Mammary epithelial cell (primary cell): ENCODE measurements at places on chromosomes 11 and 22. TPM values are rescaled to one million over a fixed set of nuclear protein-coding genes. Genes with fewer than 3 reads are reported as not detected.

DNA sequence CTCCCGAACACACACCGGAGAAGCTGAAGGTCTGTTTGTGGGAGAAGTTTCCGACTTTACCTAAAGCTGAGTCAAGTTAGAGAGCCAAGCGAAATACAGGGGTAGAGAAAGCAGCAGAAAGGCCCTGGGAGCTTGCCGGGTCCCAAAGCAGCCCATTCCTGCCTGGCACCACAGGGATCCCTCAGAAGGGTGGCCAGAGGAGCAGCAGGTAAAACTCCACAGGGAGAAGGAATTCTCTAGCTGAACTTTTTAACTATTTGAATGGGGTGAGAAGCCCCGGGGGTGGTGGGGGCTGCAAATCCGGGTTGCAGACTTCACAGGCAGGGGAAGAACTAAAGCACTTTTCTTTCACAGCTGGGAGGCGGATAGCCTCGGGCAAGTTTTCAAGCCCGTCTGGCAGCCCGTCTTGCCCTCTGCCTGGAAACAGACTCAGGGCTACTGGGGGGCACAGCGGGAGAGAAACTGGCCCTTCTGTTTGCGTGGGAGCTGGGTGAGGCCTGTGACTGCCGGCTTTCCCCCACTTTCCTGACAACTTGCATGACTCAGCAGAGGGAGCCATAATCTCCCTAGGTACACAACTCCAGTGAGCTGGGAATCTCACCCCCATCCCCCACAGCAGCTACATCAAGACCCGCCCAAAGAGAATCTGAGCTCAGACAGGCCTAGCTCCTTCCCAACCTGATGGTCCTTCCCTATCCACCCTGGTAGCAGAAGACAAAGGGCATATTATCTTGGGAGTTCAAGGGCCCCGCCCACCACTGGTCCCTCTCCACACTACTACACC is 311.0 kb downstream of the SBF2 start:
- peak; percentile 43 for DNase-seq

GRCh38 chr22:44309647-44310046 is 3.1 kb downstream of the SHISAL1 start:
- DNase-seq, result no peak

GRCh38 chr11:34313099-34313517 is 44.7 kb downstream of the ABTB2 start:
- peak; percentile 7 for DNase-seq

DNA sequence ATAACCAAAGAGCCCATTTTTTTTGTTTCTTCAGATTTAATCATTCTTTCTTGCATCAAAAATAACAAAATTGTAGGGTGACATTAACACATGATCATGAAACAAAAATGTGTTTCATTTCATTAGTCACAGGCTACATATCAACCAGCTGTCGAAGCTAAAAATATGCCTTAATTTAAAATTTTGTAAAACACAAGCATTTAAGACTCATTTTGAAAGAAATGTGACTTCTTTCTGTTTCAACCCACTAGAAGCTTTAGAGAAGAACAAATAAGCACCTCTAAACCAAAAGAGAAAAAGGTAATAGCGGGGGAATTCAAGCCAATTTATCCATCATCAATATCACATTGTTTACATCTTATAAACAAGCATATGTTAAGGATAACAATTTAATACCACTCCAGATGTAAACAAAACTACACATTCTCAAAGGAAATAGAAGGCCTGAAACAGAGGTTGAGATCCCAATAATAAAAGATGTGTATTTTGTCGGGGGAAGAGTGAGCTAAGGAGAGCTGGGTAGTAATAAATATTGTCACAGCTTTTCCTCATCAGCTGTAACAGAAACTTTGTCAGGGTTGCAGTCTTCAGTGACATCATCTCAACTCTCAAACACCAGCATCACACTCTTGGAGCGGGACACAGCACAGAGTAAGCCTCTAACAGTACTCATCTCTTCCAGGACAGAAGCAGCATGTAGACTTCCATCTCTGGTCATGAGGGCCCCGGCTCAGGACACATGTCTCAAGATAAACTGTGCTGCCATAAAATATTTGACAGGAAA is 42.0 kb downstream of the ALG9 start:
- DNase-seq, result no peak

DNA sequence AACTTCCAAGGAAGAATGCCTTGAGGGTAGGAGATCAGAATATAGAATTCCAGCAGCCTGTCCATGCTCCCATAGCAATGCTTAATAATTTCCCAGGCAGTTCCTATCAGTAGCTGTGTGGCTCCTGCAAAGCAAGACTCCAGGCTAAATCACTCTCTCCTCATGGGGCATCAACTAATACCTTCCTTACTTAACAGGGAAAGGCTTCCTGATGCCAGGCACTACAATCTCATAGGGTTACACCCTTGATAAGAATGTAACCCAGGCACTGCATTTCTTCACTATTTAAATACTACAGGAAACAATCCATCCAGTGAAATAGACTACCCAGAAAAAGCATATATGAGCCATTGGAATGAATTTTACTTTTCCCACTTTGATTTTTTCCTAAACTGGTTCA is 615.0 kb upstream of the ARHGAP42 start:
- DNase-seq, result no peak

DNA sequence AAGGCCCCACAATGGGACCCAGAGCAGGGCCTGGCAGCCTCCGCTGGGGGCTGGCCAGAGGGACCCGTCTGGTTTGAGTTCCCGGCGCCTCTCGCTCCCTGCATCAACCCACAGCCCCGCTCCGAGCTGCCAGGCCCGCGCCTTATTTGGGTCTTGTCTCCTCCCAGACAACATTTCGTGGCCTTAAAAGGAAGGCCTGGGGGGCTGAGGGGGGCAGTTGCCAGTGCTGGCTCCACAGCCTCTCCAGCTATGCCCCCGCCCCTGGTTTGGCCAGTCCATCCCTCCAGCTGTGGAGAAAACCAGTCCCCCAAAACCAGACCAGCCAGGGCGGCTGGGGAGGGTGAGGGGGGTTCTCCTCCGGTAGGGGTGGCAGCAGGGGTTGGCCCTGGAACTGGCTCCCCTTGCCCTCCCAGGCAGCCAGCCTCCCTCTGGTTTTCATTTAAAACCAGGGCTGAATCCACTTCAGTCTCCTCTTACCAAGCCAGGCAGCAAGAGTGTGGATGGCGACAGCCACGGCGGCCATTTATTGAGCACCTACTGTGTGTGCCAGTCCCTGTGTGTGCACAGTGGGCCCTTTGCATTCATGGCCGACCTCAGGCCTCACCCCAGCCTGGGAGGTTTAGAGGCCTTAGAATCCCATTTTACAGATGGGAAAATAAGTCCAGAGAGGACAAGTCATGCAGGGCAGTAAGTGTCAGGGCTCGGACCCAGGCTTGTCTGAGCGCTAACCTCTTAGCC is 18.6 kb downstream of the EMID1 start:
- DNase-seq, result no peak

GRCh38 chr22:26981541-26981940 is 324.2 kb downstream of the MIAT start:
- DNase-seq, result no peak

DNA sequence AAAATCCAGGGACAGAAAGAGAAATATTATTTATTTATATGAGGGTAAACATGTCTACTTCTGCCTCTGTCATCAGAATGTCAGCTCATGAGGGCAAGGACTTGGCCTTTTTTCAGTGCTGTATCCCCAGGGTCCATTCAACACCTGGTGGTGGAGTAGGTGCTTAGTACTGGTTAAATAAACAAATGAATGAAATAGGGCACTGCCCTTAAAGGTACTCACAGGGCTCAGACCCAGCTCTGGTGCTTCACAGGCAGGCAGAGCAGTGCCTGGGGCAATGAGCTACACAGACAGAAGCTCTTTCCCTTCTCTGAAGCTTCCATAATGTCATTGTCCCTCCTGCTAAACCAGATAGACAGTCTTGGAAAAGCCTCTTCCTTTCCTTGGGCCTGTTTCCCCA is 30.9 kb downstream of the P4HA3 start:
- no peak for DNase-seq

DNA sequence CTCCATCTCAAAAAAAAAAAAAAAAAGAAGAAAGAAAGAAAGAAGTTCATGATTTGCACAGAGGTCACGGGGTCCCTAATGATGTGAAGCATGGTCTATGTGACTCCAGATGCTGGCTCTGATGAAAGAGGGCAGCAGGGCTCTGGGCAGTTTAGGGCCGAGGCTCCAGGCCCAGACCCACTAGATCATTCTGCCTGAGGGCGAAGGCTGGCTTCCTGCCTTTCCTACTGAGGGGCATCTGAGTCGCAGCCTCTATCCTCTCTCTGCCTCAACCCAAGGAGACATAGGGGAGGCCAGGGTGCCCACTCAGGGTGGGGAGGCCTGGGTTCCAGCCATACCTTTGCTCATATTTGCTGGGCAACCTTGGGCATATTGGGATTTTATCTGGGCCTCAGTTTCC is 4.8 kb downstream of the SLC35E4 start:
- DNase-seq, result no peak

DNA sequence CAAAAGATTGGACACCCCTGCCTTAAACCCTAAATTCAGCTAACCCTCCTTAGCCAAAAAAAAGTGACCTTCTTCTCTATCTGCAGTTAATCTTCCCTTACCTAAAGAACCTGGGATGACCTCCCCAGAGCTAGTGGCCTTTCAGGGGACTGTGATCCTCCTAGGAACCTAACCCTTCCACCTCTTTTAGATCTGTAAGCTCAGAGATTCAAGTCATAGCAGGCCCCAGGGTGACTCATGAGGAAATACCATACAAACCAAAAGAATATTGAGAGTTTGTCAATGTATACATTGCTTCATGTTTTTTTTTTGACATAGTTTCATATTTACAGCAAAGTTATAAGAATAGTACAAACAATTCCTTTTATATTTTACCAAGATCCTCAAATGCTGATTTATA is 38.3 kb upstream of the CXCR5 start:
- peak; percentile 82 for DNase-seq

DNA sequence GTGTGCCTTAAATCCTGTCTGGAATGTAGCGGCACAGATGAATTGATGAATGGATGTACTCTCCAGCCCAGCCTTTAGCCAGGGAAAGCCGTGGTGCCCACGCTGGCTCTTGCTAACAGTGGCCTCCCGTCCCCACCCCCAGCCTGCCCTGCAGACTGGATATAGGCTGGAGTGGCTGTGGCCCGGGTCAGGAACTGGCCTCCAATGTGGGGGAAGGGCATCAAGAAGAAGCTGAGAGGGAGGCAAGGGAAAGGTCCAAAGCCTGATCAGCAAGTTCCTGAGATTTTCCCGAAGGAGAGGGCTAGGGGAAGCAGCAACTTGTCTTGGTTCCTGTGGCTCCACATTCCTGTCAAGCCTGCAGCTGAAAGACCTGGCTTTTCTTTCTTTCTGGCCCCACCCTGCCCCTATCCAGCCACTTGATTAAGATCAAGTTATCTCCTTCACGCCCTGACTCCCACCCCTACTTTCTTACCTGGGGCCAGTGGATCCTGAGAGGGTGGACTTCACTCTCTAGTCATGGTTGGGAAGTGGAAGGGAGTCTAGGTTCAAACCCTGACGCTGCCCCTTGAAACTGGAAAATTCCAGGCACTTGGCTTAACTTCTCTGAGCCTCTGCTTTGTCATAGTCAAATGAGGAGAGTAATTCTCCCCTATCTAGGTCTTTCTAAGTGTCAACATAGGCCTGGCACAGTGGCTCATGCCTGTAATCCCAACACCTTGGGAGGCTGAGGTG is 11.0 kb upstream of the MICALL1 start:
- peak; percentile 59 for DNase-seq

DNA sequence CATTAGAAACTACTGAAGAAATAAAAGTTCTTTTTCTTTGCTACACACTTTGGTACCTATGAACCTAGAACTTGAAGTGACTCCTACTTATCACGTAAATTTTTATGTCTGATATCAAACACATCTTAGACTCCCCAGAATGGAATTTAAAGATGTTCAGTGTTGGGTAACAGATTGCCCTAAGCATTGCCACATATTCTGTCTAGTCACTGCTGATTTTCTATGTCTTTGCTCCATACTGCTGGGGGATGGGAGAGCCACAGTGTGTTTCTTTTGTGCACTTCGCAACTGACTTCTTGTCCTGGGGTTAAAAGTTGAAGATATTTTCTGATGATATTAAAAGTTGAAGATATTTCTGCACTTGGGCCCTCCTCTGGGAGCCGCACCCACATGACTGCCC is 19.4 kb upstream of the MYO18B start:
- no peak for DNase-seq

- no peak for DNase-seq
Observed at GRCh38 chr11:38219636-38220035, 1621.6 kb upstream of the RAG2 start.

- peak; percentile 45 for DNase-seq
Observed at GRCh38 chr22:24282401-24282800, 11.8 kb downstream of the SPECC1L start.

- DNase-seq, result no peak
Observed at GRCh38 chr11:72293910-72294615, 50.1 kb upstream of the PHOX2A start.

- no peak for DNase-seq
Observed at GRCh38 chr11:70005107-70005818, 72.9 kb upstream of the ANO1 start.

DNA sequence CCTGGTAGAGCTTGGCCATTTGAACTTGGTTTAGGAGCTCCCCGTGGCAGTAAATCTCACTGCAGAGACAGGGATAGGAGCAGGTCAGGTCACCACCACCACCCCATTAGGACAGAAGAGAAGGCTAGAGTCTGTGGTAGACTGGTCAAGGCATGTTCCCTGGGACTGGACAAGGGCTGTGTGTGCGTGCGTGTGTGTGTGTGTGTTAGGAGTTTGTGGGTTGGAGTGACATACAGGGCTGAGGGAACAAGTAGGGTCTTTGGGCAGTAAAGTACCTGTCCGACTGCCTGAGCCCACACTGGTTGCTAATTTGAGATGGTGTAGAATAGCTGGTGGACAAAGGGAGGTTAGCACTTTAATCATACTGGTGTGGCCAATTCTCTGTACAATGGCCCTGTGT is 16.1 kb downstream of the TREH start:
- DNase-seq, result no peak

DNA sequence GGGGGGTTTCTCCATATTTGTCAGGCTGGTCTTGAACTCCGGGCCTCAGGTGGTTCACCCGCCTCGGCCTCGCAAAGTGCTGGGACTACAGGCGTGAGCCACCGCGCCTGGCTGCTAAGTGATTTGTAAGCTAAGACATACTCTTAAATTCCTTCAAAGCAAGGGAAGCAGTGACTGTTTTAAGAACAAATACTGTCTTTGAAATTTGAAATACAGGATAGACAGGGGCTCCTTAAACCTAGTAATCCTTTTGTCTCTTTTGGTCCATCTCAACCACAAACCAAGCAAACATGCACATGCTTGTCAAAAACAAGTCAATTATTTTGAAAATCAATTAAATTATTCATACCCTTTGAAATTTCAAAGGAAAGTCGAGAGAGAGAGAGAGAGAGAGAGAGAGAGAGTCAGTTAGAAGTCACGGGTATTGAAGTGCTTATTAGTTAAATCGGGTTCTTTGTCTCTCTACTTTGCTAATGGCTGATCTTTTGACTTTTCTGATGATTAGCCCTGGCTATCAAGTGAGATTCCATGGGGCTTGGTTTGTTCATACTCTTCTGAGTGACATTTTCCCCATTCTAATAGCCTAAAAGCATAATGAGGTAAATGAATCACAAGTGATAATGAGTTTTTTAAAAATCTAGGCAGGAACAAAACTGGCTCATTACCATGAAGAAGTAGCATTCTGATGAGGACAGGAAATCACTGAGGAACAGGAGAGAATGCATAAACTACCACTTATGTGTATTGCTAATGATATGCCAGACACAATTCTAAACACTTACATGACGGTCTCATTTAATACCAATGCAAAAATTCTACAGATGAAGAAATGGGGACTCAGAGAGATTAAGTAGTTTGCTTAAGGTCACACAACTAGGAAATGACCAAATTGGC is 48.0 kb downstream of the MCHR1 start:
- DNase-seq, result peak; percentile 17

Gene RCOR2
- total RNA-seq, result 0.14 TPM in 1 of 2 replicates, not detected in the other

Gene TRIM6
- total RNA-seq, result 6.0 TPM

Gene F2
- total RNA-seq, result not detected in 2 replicates

Gene VSIG10L2
- not detected for total RNA-seq

Gene OR52R1
- total RNA-seq, result not detected in 2 replicates

Gene KRTAP5-11
- not detected for total RNA-seq
